ENCODE measurements at places on chromosomes 2 and 18.

- no peak for DNase-seq
Observed at GRCh38 chr2:27946530-27947060, 56.1 kb downstream of the BABAM2 start.

GRCh38 chr2:191703079-191703725, 25.3 kb downstream of the NABP1 start:
- DNase-seq = peak; percentile 22

DNA sequence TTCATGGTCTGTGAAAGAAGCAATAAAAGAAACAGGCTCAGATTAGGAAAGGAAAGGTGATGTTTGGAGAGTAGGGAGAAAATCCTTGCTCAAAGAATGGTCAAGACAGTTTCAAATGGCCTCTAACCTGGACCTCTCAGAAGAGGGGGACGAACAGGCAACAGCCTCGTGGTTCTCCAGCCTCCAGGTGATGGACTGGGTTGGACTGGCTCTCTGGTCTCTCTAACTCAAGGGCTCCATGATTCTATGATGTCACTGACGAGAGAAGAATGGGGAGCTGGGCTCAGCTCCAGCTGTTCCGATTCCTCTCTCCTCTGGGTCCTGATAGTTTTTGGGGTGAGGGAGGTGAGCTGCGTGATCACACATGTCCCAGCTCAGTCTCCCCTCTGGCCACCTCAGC, at the start of gene C2orf74:
TSS of gene C2orf74 (plus strand) at position 301 of the 400 bp plus-strand sequence. CDS start 327 bp downstream, outside the sequence.
- DNase-seq = no peak

GRCh38 chr2:109331896-109332848, 203.2 kb downstream of the SH3RF3 start:
- DNase-seq = peak; percentile 95

GRCh38 chr2:15619938-15620337, 28.3 kb downstream of the DDX1 start:
- no peak for DNase-seq

DNA sequence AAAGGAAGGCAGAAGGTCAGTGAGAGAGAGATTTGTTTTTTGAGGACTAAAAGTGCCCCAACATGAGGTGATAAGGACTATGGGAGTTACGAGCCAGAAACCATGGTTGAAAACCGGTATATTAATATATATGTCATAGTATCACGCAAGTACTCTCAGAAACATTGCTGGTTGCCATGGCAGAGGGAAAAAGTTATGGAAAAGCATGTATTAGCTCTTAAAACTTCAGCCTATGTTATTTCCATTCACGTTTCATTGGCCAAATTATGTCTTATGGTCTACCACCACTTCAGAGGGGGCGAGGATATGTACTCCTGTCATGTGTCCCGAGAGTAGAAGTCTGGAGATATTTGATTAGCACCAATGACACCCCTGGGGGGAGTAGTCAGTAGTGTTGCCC, 125.9 kb downstream of the LTBP1 start:
- no peak for DNase-seq

DNA sequence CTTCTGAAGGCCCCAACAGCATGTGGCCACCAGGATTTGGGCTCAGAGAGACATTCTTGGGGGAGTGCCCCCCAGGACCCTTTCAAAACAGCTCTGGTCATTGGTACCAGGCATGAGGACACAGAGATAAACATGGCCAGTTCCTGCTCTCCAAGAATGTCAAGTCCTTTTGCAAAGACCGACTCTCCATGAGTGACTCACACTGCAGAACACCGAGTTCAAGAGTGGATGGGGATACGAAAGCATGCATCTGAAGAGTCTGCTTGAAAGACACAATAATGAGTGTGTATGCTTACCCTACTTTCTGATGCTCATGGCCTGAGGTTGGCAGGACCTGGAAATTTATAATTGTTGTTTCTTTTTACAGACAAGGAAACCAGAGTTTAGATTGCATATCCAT, 450.6 kb downstream of the TSN start:
- no peak for DNase-seq

All from osteoblast (primary cell).